Fibroblast of upper back skin (primary cell): ENCODE measurements at places on chromosomes 11 and 22.
A peak's percentile ranks its signal among the peaks of the same experiment; 100 is the strongest.

GRCh38 chr11:116294630-116295029, 478.2 kb downstream of the BUD13 start:
- DNase-seq = peak; percentile 40

GRCh38 chr11:63508009-63508408, 2.1 kb downstream of the LGALS12 start:
- DNase-seq = no peak

DNA sequence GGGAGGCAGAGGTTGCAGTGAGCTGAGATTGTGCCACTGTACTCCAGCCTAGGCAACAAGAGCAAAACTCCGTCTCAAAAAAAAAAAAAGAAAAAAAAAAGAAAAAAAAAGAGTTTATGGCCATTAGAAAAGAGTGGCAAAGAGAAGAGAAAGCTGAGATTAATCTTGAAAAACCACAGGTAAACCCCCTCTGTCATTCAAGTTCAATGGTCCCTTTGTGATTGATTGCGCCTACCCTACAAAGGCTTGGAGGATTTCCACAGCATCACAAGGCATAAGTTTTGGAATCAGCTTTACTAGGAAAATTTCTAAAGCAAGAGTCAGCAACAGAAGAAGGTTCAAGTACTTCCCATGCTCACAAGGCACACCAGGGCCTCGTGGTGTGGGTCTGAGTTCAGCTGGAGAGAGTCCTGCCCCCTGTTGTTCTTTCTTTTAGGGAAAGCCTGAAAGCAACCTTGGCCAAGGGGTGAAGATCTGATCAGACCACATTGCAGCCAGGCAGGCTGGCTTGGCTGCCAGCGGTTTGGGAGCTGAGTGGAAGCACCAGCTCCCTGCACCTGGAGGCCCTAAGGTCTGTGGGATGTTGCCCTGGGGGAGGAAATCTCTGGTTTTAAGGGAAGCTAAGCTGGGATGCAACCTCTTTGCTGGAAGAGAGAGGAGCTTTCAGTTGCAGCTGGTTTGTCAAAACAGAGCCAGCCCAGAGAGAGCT, 41.8 kb downstream of the SLN start:
- no peak for DNase-seq

- DNase-seq = no peak
Observed at GRCh38 chr11:11770921-11771486, 70.8 kb upstream of the USP47 start.

DNA sequence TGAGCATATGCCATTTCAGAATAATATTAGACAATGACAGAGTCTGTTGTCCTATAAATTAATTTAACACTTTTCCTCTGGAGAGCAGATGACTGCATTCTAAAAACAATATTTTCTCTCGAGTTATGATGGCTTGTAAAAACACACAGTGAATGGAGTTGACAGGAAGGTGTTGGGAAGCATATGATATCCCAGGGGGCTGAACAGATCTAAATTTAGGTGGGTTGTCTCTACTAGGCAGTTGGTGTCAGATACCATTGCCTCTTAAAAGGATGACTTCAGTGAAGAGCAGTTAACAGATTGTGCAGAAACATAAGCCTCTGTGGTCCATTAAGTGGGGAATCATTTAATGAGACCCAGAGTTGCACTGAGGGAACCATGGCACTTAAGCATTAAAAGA, 30.7 kb downstream of the SVIP start:
- DNase-seq = no peak

DNA sequence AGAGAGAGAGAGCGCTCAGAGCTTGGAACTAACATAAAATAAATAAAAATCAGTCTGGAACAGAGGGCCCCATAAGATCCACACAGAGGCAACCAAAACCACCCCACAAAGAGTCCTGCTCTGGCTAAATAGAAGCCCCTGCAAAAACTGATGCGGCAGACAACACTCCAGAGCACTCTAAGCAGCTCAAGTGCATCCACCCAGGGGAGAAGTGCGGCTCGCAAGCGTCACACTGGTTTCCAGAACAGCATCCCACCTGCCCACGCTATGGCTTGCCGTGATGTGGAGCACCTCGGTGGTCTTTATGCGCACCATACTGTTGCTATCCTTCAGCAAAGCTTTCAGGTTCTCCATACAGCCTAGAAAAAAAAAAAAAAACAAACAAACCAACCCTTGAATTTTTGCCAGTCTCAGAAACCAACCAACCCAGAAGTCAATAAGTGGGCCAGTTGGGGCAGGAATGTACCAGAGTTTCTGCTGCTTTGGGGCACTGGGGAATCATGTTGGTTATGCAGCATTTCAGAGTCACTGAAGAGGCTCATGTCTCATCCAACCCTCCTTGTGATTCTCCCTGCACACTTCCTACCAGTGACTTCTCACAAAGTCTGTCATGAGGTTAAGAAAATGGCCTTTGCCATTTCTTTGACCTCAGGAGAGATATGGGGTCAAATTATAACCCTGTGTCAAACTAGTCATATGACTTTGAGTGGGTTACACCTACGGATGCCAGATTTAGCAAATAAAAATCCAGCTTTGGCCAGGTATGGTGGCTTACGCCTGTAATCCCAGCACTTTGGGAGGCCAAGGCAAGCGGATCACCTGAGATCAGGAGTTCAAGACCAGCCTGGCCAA, 3.0 kb downstream of the RSPH14 start:
- no peak for DNase-seq

GRCh38 chr11:114081641-114082414, 22.3 kb downstream of the ZBTB16 start:
- peak; percentile 64 for DNase-seq

- DNase-seq = no peak
Observed at GRCh38 chr11:95229993-95230809, 801 bp downstream of the SESN3 start.

DNA sequence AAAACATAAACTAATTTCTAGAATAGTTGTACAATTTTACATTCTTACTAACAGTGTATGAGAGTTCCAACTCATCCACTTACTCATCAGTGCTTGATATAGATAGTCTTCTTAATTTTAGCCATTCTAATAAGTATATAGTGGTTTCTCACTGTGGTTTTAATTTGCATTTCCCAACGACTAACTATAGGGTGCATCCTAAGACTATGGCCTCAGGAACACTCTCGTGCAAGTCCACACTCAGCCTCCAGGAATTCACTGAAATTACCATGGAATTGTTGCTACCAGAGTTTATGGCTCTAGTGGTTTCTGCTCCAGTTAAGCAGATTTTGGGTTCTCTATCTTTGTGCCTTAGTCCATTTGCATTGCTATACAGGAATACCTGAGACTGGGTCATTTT, 60.1 kb upstream of the GUCY1A2 start:
- peak; percentile 6 for DNase-seq

DNA sequence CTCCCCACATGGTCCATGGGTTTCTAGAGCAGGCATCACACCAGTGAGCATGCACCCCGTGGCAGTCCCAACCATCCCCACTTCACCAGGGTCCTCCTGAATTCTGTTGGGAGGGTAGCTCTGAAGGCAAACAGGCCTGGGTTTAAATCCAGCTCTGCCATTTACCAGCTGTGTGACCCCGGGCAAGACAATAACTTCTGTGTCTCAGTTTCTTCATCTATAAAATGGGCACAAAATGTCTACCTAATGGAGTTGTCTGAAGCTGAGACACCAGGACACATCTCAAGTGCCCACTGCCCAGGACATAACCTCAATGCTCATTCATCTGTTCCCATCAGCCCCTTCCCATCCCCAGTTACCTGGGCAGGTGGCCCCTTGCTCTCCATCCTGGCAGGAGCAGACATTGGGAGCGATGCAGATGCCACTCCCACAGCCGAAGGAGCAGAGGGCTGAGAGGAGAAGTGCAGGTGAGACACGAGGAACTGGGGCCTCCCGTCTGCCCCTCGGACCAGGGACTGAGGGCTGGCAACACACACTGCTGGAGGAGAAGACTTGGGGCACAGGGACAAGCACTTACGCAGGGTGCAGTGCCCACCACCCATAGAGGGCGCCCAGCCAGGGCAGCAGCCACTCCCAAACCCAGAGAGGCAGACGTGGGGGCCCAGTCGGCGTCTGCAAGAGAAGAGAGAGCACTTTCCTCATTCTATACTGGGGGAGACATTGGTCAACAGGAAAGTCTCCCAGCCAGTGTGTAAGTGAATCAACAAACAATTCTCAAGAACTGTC, 4.0 kb downstream of the VWCE start:
- no peak for DNase-seq

- DNase-seq = no peak
Observed at GRCh38 chr22:32574958-32575910, 100.6 kb downstream of the FBXO7 start.

DNA sequence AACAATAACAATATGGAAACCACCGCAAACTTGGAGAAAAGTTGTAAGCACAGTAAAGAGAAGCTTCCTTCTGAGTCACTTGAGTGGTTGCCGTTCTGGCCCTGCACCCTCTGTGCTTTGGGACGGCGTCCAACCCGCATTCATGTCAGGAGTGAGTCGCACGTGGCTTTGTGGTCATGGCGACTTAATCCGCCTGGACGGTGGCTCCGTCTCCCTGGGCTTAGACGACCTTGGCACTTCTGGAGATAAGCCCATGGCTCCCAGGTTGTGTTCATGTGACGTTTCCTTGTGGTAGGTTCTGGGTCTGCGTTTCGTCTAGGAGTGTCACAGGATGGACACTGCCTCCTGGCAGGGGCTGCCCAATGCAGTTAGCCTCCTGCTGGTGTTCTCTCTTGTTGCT, 40.5 kb downstream of the TPCN2 start:
- peak; percentile 83 for DNase-seq

- no peak for DNase-seq
Observed at GRCh38 chr11:45182902-45183301, 36.5 kb downstream of the PRDM11 start.

DNA sequence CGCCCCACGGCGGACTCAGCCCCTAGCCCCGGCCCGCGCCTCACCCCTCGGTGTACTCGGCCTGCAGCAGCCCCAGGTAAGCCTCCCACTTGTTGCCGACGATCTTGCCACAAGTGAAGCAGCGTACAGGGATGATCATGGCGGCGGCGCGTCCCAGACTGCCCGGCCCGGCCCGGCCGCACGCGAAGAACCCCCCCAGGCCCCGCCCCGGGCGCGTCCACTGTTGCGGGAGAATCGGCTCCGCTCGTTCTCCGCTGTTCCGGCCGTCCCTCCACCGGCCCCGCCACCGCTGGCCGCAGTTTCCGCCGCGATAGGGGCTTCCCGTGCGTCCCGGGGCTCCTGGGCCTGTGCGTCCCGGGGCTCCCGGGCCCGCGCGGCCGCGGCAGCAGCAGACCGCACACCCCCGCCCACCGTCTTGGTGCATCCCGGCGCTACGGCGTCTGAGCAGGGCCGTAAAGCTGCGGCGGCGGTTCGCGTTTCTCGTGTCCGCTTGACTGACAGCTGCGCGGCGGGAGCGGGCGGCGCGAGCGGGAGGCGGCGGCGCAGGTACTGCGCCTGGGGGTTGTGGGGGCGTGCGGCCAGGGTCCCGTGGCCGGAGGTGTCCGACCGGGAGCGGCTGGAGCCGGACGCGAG, at the start of the genes POLR2L and TSPAN4:
Gene POLR2L (minus strand): TSS at position 160 of the 633 bp plus-strand sequence. CDS start 21 bp downstream, at position 139.
Gene TSPAN4 (plus strand): TSS at position 483 of the 633 bp plus-strand sequence. CDS start 7,453 bp downstream, outside the sequence.
- peak; percentile 86 for DNase-seq

DNA sequence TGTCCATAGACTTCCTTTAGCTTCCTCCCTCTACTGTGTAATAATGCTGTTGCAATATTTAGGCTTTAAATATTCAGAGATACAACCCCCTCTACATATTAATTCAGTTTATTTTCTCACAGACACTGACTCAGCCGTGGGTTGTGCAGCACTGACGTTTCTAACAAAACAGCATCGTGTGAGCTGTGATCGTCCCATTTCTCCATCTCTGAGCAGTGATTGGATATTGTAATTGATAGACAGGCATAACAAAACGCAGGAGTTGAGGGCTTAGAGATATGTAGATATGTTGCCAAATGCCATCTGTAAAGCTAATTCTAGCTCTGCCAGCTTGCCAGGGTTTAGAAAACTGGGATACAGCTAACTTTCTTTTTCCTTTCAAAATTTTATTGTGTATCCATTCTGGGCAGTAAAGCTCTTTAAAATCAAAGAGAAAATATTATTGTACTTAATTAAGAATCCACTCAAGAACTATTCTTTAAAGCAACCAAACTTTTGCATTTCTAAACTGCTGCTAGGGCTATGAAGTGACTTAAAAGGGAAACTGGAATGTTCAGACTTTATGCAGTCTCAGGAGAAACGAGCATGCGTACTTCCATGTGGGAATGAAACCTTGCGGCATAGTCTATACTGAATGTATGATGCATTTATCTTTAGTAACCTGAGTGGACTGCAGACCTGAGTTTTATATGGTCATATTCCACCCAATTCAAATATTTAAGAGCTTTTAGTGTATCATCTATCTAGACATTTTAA, 22.7 kb downstream of the BTBD10 start:
- DNase-seq = peak; percentile 87
